Glutamatergic neuron (in vitro differentiated cells): ENCODE measurements at places on chromosomes 3 and 15.

GRCh38 chr3:159007331-159007730 lies 205.5 kb downstream of the MFSD1 start:
- no peak for DNase-seq

- no peak for DNase-seq
These were observed 442.8 kb upstream of the NECTIN3 start for GRCh38 chr3:110628650-110629301.

DNA sequence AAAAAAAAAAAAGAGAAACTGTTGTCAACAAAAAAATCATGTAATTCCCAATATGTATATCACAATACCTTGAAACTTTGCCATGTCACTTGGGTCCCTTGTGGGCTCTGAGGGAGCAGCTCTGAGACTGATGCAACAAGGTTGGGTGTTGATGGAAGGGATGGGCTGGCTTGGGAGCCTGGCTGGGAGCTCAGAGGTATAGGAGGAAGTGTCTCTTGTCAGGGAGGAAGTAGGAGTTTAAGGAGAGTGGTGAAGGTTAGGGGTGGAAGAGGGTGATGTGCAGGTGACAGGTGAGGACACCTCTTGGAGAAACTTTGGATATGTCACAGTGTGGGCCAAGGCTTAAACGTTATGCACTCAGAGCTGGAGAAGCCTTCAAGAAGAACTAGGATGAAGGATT lies 2.0 kb upstream of the TM6SF1 start:
- DNase-seq, result no peak

DNA sequence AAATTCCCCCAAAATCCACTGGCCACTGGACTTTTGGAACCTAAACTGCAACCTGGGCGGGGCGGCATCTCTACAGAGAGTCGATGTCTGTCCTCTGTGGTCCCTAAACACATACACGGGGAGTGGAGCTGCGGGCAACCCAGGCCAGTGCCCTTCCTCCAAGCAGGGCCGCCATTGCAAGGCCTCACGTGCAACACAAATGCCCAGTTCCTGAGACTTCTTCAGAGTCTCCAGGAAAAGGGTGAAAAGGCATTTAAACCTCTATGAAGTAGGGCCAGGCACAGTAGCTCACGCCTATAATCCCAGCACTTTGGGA lies 4.9 kb downstream of the MUC4 start:
- DNase-seq, result no peak

- no peak for DNase-seq
These were observed 264.0 kb upstream of the IL12A start for GRCh38 chr3:159724627-159725026.

DNA sequence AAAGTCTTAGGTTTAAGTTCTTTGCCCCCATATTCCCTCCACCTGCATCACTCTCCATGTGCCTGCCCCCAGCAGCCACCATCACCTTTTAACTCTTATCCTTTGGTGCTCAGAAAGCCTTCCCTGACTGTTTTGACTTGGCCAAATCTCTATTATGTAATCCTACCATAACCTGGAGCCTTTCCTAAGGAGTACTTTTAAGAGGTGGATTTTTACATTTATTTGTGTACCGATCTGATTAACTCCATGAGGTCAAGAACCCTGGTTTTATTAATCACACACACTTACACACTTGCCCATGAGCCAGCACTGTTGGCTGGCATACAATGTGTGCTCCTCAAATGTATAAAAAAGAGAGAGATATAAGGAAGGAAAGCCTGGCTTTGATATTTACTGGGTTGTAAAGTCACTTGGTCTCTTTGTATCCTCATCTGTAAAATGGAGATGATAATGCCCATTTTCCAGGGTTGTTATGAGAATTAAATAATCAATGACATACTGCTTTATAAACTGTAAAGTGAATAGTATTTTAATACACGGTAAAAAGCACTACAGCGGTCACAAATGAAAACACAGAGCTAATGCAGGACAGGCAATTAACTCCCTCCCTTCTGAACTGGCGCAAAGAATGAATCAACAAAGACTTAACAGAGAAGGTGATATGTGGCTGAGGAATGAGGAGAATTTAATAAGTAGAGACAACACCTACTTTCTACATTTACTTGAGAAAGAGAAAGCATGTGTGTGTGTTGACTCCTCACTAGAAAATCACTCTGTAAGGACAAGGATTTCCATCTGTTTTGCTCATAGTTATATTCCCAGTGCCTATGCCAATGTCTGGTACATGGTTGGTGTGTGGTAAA lies 45.4 kb downstream of the ATP13A4 start:
- DNase-seq, result no peak

DNA sequence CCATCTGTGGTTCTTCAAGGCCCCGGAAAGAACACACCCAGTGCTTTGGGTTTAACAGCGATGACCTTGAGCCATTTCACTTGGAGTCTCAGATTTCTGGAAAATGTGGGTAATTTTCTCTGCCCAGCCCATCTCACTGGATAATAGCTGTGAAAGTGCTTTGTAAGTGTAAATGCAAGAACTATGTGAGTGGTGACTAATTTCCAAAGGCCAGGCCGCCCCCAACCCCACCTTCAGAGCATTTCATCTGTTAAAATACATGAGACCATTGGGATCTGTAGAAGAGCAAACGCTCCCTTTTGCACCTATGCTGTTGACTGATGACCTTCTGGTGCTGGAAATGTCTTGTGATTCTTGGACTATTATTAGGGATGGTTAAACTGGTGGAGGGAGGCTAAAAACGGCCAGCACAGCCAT lies 196.8 kb upstream of the LPP start:
- DNase-seq, result no peak

GRCh38 chr15:87243474-87243873 lies 1013.1 kb downstream of the NTRK3 start:
- no peak for DNase-seq

DNA sequence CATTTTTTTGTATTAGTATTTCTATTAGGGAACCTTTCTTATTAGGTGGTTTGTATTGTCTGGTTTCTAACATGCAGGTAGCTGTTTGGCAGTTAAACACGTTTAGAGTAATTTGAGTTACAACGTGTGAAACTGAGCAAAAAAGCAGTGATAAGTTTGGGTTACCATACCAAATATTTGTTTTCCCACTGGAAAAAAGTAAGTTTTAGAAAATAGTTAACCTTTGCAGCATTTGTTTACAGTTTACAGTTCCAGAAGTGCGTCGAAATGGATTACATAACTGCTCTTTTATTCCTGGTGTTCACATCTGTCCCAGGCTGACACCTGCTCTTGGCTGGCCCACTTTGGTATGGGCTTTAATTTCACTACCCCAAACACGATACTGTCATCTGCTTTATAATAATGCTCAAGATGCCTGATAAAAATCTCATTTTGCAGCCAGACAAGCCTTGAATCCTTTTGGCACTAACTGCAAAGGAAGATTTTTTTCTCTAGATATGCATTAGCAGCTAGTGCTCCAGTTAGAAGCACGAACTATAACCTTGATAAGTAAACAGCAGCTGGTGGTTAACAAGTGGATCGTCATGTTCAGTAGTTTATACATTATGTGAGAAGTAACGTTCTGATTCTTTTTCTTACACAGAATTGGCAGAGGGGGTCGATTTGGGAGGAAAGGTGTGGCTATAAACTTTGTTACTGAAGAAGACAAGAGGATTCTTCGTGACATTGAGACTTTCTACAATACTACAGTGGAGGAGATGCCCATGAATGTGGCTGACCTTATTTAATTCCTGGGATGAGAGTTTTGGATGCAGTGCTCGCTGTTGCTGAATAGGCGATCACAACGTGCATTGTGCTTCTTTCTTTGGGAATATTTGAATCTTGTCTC lies 5.3 kb downstream of the EIF4A2 start:
- DNase-seq, result no peak

- peak; percentile 50 for DNase-seq
These were observed 30.9 kb upstream of the SEMA3F start for GRCh38 chr3:50124052-50124799.

DNA sequence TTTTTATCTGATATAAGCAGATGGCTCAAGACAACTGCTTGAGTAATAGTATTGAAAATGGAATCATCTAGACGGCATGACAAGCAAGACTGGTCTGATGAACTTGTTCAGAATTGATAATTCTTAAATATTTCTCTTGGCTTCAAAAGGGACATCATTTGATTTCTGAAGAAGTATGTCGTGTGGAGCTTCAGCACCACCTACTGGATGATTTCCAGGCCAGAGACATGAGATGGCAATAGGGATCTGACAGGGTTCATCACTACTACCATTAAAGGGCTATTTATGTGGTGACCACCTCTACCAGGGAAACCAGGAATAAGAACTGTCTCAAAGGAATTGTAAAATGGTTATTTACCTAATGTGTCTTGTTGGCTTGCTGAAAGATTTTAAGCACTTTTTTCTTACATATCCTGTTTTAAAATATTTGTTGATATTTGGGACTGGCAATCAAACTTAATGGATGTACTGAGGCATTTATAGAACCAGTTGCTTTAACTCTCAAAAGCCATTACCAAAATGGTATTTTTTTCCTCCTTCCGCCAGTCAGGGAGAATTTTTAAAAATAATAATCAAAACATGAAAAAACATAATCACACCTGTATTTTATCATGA lies 99.5 kb upstream of the FAM98B start:
- DNase-seq, result peak; percentile 54

- no peak for DNase-seq
These were observed 4.8 kb upstream of the SACM1L start for GRCh38 chr3:45684327-45684892.

- DNase-seq, result no peak
These were observed 17.9 kb upstream of the SEC13 start for GRCh38 chr3:10338591-10339353.

- no peak for DNase-seq
These were observed 3.2 kb upstream of the ACAN start for GRCh38 chr15:88800026-88800425.

GRCh38 chr15:62075595-62076277 lies 9.0 kb downstream of the C2CD4A start:
- no peak for DNase-seq

DNA sequence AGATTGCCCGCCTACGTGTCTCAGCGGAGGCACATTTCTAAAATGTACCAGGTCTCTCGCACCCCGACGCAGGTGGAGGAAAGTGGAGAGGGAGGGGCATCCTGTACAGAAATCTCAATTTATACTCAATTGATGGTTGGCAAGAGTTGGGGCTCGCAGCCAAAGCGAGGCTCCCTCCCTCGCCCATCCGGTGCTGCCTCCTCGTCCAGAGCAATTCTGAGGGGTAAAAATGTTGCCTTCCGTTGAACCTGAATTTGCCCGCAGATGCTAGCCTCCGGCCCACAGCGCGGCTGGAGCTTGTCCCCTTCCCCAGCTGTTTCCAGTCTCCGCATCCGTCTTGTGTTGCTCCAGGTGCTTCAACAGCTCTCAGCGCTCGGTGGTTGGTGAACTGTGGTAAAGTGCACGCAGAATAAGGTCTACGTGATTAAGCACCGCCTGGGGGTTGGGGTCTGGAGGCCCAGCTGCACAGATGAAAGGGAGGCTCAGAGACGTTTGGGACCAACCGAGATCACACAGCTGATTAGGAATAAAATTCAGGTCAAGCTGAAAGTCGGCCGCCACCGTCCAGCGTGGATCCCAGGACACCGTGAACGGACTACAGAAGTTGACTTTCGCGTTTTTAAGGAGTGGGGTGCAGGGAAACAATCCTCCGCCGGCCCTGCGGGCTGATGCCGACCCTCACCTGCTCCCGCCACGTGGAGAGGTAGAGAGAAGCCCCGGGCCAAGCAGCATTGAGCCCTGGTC lies 846 bp upstream of the POLG start:
- peak; percentile 44 for DNase-seq

DNA sequence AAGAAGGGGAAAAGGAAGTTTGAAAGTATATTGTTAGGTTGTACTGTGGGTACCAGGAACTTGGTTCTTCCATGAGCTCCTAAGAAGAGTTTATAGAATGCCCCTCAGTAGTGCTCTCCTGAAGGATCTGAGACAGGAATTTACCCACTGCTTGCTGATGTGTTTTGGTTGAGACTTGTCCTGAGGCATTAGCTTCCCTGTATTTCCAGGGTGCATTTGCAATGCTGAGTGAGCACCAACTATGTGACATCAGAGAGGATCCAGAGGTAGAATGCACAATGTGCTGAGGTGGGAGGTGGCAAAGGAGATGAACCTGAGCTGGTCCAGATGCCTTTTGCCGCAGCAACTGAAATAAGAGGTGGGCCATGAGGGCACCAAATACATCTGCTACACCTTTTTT lies 64.3 kb upstream of the LRRC3B start:
- no peak for DNase-seq

DNA sequence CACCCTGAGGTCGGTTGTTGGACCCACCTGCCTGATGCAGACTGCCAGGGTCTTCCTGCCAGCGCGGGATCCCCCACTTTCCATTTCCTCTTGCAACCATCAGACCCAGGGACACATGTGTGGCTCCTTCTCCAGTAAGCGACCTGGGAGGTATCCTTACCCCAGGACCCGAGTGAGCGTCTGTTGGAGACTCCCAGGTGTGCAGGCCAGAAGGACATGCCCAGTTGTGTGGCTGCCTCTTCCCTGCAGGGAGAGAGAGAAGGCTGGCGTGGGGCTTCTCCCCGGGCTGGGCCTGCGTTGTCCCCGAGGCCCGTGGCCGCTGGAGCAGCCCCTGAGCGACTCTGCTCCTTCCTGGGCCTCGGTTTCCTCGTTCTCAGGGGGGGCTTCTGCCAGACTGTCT lies 56.8 kb downstream of the APBA2 start:
- no peak for DNase-seq

GRCh38 chr15:55552926-55553325 lies 35.2 kb downstream of the PYGO1 start:
- peak; percentile 83 for DNase-seq

DNA sequence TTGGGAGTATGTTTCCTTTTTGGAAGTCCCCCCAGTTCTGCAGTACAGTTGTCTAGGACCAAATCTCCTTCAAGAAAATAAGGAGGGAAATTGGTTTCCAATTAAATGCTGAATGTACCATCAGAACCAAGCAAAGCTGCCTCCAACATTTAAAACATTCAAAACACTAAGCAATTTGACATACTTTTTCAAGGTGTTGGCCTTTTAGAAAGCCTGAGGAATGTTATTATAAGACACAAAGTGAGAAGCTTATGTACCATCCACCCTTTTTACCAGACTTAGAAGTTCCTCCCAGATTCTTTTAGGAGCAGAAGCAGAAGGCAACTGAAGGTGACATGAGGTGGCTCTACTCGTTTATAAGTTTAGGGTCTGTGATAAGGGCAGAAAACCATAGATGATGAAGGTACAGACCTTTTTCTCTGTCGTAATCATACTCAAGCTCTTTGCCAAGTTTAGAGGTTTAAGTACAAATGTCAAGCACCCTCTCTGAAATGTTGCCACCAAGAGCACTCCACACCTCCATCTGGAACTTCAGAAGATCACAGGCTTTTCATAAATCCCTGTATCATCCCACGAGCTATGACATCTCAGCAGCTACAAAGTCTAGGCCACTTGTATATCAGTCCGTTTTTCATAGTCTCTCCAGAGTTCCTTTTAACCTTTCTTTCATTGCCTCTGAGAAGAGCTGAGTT lies 282.5 kb upstream of the THBS1 start:
- DNase-seq, result no peak
